ENCODE measurements at places on chromosomes 12 and 14.

- peaks cover 7% of the 10 kb centered on the region for H3K36me3 ChIP-seq
- H3K27ac ChIP-seq: no peak overlapping the region
- no peaks in the 10 kb centered on the region for H3K4me1 ChIP-seq
These were observed 23.8 kb upstream of the ELK3 start for GRCh38 chr12:96170328-96170727.

- H3K4me1 ChIP-seq: peaks cover 71% of the 10 kb centered on the region
- H3K27ac ChIP-seq: peak overlapping the region; percentile 41
- H3K36me3 ChIP-seq: peaks cover 24% of the 10 kb centered on the region
- no peak overlapping the region for H3K4me3 ChIP-seq
- DNase-seq: no peak
- H3K27me3 ChIP-seq: no peaks in the 10 kb centered on the region
These were observed 99.7 kb upstream of the EGLN3 start for GRCh38 chr14:34050606-34051005.

- no peaks in the 10 kb centered on the region for H3K36me3 ChIP-seq
- H3K4me1 ChIP-seq: no peaks in the 10 kb centered on the region
- no peak overlapping the region for H3K4me3 ChIP-seq
- no peak overlapping the region for H3K27ac ChIP-seq
These were observed 55.7 kb upstream of the BCL11B start for GRCh38 chr14:99327458-99328250.

DNA sequence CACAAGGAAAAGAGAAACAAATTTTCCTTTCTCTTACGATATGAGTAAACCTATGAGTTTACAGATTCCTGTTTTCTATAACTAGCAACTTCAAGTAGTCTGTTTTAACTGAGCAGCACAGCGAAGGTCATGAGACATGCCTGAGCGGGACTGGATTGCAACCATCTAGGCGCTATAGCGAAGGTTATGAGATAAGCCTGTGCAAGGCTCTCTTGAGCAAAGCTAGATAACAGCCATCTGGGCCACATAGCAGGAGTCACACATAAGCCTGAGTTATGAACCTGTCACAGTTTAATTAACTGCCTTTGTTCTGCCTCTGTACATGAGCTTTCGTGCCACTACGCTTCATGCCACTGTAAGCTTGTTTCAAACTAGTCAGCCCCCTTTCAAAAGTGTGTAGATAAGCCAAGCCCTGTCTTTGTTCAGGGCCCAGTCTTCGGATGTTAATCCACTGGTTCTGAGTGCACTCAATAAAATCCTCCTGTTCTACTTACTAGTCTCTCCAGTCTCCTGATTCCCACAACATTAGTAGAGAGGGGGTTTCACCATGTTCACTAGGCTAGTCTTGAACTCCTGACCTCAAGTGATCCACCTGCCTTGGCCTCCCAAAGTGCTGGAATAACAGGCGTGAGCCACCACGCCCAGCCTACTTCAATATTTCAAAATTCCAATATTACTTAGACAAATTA is 47.1 kb downstream of the SEC23A start:
- DNase-seq: no peak
- no peak overlapping the region for H3K4me3 ChIP-seq
- no peak overlapping the region for H3K27ac ChIP-seq
- peaks cover 3% of the 10 kb centered on the region for H3K4me1 ChIP-seq

GRCh38 chr14:92490239-92490959 is 23.2 kb upstream of the RIN3 start:
- H3K4me1 ChIP-seq: no peaks in the 10 kb centered on the region
- H3K4me3 ChIP-seq: no peak overlapping the region
- no peaks in the 10 kb centered on the region for H3K36me3 ChIP-seq
- DNase-seq: no peak
- H3K27ac ChIP-seq: no peak overlapping the region

DNA sequence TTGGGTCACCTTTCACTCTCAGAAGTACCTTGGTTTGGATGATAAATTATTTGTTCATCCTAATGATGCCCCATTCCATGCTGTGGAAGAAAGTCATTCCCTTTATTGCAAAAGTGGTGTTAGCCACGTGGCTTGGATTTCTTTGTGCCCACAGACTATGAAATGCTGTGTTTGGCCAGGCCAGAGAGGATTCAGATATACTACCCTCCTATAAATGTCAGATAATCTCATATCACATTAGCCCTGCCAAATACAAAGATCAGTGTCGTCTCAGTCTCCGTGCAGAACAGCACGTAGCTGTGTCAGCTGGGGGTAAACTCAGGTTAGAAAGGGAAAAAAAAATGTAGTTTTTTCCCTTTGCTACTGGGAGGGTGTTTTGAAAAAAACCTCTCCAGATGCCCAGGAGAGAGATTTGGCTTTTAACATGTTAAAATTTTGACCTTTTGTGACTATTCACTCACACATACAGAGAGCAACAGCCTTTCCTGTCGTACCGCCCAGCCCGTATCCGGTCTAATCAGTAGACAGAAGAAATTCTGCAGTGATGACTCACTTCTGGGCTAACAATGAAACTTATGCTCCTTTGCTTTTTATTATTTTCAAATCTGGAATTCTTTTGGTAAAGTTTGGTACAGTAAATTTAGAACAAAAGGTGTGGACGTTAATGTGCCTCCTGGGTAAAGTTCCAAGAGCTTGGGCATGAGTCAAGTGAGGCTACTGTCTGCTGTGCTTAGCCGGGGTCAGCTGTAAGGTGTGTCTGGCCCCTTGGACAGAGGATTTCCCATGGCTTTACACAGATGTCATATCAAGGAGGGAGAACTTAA is 8.5 kb upstream of the PTPRB start:
- H3K4me1 ChIP-seq: peaks cover 11% of the 10 kb centered on the region
- H3K36me3 ChIP-seq: no peaks in the 10 kb centered on the region
- DNase-seq: no peak
- H3K27me3 ChIP-seq: peaks cover 12% of the 10 kb centered on the region
- peak overlapping the region; percentile 10 for H3K27ac ChIP-seq

GRCh38 chr12:53231921-53232645 is at the start of gene RARG:
RARG (minus strand) TSS chr12:53232209; CDS start chr12:53227545, 4,664 bp downstream.
- peak within 1 kb of the TSS; percentile 90 for H3K4me3 ChIP-seq
- H3K36me3 ChIP-seq: peaks cover under 1% of the 10 kb centered on the region
- peak within 1 kb of the TSS; percentile 80 for H3K27ac ChIP-seq
- peaks cover 41% of the 10 kb centered on the region for H3K4me1 ChIP-seq
- no peaks in the 10 kb centered on the region for H3K27me3 ChIP-seq

DNA sequence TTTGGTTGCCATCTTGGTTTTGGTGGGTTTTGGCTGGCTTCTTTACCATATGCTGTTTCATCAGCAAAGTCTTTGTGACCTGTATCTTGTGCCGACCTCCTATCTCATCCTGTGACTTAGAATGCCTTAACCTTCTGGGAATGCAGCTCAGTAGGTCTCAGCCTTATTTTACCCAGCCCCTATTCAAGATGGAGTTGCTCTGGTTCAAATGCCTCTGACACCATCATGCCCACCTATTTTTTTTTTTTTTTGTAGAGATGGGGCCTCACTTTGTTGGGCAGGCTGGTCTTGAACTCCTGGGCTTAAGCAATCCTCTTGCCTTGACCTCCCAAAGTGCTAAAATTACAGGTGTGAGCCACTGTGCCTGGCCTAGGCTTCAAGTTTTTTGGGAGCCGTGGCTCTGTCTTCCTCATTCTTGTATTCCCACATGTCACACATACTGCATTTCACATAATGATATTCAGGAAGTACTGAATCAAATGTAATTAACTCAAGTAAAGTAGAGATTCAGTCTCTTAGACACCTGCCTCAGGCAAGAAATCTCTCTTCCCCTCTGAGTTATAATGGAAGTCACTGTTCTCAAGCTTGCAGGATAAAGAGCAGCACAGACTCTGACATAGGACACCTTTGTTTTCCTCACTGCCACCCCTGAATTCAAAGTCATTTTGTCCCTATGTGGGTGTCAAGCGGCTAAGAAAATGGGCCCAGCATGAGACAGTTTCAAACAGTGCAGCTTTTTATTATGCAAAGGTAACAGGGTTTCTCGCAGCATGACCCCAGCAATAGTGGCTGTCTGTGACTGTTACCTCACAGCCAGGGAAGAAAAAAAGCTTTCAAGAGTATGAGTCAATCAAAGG is 159.0 kb downstream of the PTPN11 start:
- H3K27ac ChIP-seq: no peak overlapping the region
- H3K4me3 ChIP-seq: no peak overlapping the region
- no peaks in the 10 kb centered on the region for H3K4me1 ChIP-seq
- no peaks in the 10 kb centered on the region for H3K36me3 ChIP-seq
- no peak for DNase-seq
- H3K27me3 ChIP-seq: peaks cover 40% of the 10 kb centered on the region

DNA sequence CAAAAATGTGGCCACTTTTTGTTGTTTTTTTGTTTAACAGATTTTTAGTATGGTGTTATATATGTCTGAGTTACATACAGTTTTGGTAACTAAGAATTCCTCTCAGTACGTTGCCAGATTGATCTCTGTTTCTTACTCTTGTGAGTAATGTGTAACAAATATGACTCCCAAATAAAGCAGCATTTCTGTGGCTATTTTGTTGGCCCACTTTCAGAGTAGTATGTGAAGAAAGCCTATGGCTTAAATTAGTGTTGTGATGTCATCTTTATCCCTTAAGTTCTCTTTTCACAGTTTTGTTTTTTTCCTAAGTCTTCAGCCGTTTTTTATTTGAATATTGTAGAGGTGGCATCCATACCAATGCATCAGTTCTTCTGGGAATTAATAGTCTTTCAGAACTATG is 10.7 kb downstream of the PCNX4 start:
- DNase-seq: no peak
- no peak overlapping the region for H3K27ac ChIP-seq
- H3K4me1 ChIP-seq: peaks cover 25% of the 10 kb centered on the region
- H3K4me3 ChIP-seq: no peak overlapping the region
- H3K27me3 ChIP-seq: no peaks in the 10 kb centered on the region

DNA sequence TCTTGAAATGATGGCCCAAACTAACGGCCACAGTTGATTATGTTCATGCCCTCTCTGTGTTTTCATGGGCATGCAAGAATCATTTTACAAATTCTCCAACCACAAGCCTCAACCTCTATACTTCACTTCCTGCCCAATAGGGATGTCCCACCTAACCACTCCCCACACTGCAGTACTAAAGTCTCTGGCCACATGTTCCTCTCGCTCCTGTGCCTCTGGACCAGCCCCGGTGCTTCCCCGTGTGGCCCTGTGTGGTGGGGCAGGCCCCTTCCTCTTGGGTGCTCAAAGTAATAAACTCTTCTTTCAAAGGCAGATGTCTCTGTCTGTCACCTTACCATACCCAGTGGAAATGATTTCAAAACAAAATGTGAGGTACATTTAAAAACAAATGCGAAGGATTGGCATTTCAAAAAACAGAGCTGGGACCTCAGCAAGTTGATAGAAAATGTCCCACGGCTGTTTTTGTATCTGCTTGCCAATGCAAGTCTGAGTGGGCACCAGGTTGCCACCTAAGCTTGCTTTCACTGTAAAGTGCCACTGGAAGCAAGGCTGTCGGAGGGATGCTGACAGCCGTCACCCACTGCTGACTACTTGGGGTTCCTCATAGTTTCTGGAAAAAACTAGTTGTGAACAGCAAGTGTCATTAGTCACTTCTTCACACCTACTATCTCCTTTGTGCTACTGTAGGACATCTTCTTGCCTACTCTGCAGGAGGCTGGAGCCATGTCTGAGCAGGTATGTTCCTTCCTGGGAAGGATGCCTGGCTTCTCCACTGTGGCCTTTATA is 8.2 kb upstream of the SERPINA11 start:
- no peak overlapping the region for H3K27ac ChIP-seq
- DNase-seq: no peak
- H3K36me3 ChIP-seq: no peaks in the 10 kb centered on the region

DNA sequence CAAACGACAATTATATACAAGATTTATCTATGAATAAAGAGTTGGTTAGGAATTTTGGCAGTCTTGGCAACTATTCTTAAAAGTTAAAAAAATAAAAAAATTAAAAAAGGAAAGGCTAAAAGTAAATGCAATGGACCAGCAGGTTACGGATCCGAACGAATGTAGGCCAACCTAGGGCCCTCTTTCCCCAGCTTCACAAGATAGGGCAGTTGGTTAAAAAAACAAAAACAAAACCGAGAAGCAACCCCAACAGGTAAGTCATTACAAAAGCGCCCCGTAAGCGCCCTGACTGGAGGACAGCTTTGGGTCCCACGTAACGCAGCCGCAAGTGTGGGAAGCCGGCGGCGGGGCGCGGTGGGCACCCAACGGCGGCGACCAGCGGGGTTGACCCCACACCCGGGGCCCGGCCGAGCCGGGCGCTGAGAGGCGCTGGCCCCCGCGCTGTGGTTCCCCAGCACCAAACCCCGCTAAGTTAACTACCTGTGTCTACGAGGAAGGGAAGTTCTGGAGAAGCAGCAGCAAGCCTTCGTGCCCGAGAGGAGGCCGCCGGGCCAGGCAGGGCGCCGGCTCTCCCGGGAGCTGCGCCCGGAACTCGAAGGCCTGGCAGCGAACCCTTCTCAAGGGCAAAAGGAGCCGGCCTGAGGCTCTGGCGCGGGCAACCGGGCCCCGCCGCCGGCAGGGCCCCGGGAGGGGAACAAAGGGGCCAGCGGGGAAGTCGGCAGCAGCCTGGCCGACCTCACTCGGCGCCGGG is 882 bp downstream of the HECTD1 start:
- peaks cover 35% of the 10 kb centered on the region for H3K36me3 ChIP-seq
- H3K4me3 ChIP-seq: peak overlapping the region; percentile 90
- peak; percentile 70 for DNase-seq
- peak overlapping the region; percentile 86 for H3K27ac ChIP-seq

DNA sequence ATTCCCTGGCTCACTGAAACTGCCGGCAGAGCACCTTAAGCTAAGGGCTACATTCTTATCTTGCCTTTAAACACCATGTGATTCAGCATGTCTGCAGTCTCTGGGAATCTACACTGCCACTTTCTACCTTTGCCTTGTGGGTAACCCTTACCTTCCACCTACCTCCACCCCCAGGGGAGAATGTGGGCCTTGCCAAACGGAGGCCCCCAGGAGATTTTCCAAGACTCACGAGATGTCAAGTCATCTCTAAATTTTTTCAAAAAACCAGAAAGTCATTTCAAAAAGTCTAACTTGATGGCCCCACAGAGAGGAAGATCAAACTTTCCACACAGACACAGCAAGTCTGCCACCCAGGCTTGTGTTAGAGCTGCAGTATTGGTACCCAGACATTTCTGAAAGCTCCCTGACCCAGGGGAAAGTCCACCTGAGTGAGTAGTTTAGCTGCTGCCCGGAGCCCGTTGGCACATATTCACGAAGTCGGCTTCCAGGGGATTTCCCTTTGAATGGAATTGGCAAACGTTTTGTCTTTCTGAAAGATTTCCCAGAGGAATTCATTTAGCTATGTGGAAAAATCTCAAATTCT is 4.7 kb upstream of the PSMA6 start:
- peak overlapping the region; percentile 58 for H3K4me3 ChIP-seq
- H3K27me3 ChIP-seq: no peaks in the 10 kb centered on the region
- H3K4me1 ChIP-seq: peaks cover 42% of the 10 kb centered on the region
- peak; percentile 71 for DNase-seq
- H3K36me3 ChIP-seq: peaks cover 16% of the 10 kb centered on the region

GRCh38 chr12:66884091-66884490 is 205.2 kb upstream of the GRIP1 start:
- no peak overlapping the region for H3K27ac ChIP-seq
- DNase-seq: no peak

GRCh38 chr12:50685641-50686040 is 78.3 kb upstream of the ATF1 start:
- no peaks in the 10 kb centered on the region for H3K27me3 ChIP-seq
- peaks cover 27% of the 10 kb centered on the region for H3K36me3 ChIP-seq
- no peak for DNase-seq
- peaks cover 2% of the 10 kb centered on the region for H3K4me1 ChIP-seq
- no peak overlapping the region for H3K27ac ChIP-seq

- H3K36me3 ChIP-seq: no peaks in the 10 kb centered on the region
- H3K27ac ChIP-seq: no peak overlapping the region
- H3K4me1 ChIP-seq: no peaks in the 10 kb centered on the region
- no peaks in the 10 kb centered on the region for H3K27me3 ChIP-seq
- no peak overlapping the region for H3K4me3 ChIP-seq
These were observed 67.2 kb downstream of the NKX2-1 start for GRCh38 chr14:36452860-36453259.

- no peaks in the 10 kb centered on the region for H3K27me3 ChIP-seq
- no peak overlapping the region for H3K4me3 ChIP-seq
- H3K36me3 ChIP-seq: no peaks in the 10 kb centered on the region
- no peaks in the 10 kb centered on the region for H3K4me1 ChIP-seq
These were observed 415.8 kb downstream of the TMTC2 start for GRCh38 chr12:83102499-83102898.

All from T-helper 2 cell treated with Interferon-gamma antibody and Interleukin-4, amounts not matched to agents 5 μg/mL and 100 μg/mL, for 36 hours (primary cell).